ENCODE measurements at places on chromosomes 7 and 10. TPM values are rescaled to one million over a fixed set of nuclear protein-coding genes. Genes with fewer than 3 reads are reported as not detected.

GRCh38 chr10:124078714-124079113 is 14.7 kb downstream of the CHST15 start:
- peaks cover 8% of the 10 kb centered on the region for H3K4me1 ChIP-seq
- H3K4me3 ChIP-seq, result no peak overlapping the region
- no peaks in the 10 kb centered on the region for H3K36me3 ChIP-seq

The OPN4 gene
- polyA plus RNA-seq, result not detected

- H3K36me3 ChIP-seq, result no peaks in the 10 kb centered on the region
- peaks cover 8% of the 10 kb centered on the region for H3K4me1 ChIP-seq
- no peak overlapping the region for H3K4me3 ChIP-seq
- DNase-seq, result no peak
- no peaks in the 10 kb centered on the region for H3K27me3 ChIP-seq
Observed at GRCh38 chr10:80168162-80168511, 35.6 kb downstream of the PLAC9 start.

- DNase-seq, result no peak
- no peaks in the 10 kb centered on the region for H3K4me1 ChIP-seq
- no peaks in the 10 kb centered on the region for H3K36me3 ChIP-seq
- no peak overlapping the region for H3K4me3 ChIP-seq
- H3K27me3 ChIP-seq, result no peaks in the 10 kb centered on the region
- H3K27ac ChIP-seq, result no peak overlapping the region
Observed at GRCh38 chr7:22481726-22482125, 18.3 kb downstream of the STEAP1B start.

- H3K27ac ChIP-seq, result no peak overlapping the region
- no peaks in the 10 kb centered on the region for H3K27me3 ChIP-seq
- H3K4me1 ChIP-seq, result peaks cover 51% of the 10 kb centered on the region
- DNase-seq, result no peak
- H3K4me3 ChIP-seq, result no peak overlapping the region
- no peaks in the 10 kb centered on the region for H3K36me3 ChIP-seq
Observed at GRCh38 chr7:143372070-143372469, 9.1 kb upstream of the ZYX start.

The ADARB2 gene
- polyA plus RNA-seq, result 1.7 TPM

The ZNF33A gene
- polyA plus RNA-seq, result 20.3 TPM

The SPDYE2B gene
- not detected for polyA plus RNA-seq

Measured in GM23338 (cell line).